ENCODE measurements at places on chromosomes 2 and 18.
A peak's percentile ranks its signal among the peaks of the same experiment; 100 is the strongest.

DNA sequence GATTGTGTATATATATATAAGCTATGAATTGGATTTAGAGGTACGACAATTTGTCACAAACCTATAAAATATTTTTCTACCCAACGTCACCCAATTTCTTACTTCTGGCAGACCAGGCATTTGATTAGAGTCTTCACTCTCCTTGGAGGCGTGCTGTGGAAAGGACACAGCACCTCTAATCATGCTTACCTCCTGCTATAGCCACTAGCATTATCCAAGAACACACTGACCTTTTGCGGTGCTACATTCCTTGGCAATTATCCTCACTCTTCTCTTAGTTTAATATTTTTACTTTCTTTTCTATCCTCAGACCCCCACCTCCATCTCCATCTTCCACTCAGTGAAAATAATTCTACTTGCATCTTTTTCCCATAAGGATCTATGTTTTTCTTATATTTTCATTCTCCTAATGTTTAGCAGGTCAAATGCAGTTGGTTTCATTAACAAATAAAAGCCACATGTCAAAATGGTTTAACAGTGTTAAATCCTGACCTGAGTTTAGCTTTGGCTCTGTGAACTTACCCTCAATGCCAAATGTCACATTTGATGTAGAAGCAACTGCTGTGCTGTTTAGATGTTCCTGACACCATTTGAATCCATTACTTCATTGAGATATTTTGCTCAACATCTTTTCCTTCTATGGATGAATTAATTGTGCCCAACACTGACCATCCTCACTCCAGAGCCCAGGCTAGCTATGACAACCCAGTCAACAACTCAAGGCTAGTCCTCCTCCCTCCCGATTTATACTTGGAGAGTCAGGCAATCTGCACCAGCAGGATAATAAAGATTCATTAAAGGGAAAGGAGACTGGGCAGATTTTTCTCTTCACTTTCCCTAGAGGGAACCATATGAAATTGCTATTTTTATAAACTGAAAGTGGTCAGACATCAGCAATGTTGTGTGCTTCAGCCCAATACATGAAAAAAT is 240.5 kb downstream of the MREG start:
- DNase-seq: no peak

GRCh38 chr2:230824406-230824978 is 40.2 kb upstream of the ITM2C start:
- DNase-seq: peak; percentile 19

DNA sequence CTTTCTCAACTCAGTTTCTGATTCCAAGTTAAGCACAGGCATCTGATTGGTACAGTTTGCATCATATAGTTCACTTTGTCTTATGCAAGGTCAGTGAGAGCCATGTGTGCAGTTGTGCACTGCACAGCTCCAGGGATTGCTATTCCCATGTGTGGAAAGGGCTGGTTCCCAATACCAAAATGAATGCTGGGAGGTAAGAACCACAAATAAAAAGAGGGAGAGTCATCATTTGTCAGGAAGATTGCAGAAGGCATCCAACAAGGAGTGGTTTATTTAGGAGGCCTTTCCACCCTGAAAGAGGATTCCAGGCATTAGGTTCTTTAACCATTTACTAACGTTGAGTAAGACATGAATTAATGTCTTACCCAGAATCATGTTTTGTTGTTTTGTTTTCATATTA is 141.2 kb upstream of the ST6GAL2 start:
- DNase-seq: no peak

DNA sequence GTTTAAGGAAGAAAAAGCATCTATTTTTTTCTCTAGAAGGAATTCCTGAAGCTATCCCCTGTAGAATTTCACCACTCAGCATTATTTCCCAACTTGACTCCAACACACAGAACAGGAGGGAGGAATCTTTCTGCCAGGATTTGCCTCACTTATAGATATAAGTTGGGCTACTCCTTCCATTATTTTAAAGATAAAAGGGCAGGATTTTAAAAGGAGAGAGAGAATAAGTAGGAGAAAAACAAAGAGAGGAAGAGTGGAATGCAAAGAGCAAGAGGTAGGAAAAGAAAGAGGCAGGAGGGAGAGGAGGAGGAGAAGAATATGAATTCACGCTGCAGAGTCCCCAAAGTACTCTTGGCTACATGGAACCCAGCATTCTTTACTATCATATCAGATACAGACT is 182.5 kb downstream of the TCF4 start:
- no peak for DNase-seq

DNA sequence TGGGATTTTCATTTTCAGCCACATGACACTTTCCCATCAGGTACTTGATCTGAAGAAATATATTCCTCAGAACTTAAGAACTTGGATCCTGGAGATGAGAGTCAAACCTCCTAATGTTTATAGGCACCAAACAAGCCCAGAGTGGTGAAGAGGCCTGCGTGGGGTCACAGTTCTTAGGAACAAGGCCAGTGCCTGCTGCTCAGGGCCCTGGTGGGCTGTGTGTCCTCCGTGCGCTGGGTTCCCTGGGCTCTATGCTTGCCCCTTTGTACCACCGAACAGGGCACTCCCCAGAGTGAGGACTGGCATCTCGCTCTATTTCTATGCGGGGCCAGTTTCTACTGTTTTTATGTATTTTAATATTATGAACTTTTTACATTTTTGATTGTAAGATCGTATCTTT is 76.0 kb upstream of the RBM44 start:
- DNase-seq: no peak

- no peak for DNase-seq
These were observed 317.2 kb upstream of the CDH2 start for GRCh38 chr18:28494151-28494550.

- DNase-seq: no peak
These were observed 506.7 kb upstream of the CNTNAP5 start for GRCh38 chr2:123518367-123518766.

- DNase-seq: no peak
These were observed 275.3 kb downstream of the CDH2 start for GRCh38 chr18:27901424-27902226.

DNA sequence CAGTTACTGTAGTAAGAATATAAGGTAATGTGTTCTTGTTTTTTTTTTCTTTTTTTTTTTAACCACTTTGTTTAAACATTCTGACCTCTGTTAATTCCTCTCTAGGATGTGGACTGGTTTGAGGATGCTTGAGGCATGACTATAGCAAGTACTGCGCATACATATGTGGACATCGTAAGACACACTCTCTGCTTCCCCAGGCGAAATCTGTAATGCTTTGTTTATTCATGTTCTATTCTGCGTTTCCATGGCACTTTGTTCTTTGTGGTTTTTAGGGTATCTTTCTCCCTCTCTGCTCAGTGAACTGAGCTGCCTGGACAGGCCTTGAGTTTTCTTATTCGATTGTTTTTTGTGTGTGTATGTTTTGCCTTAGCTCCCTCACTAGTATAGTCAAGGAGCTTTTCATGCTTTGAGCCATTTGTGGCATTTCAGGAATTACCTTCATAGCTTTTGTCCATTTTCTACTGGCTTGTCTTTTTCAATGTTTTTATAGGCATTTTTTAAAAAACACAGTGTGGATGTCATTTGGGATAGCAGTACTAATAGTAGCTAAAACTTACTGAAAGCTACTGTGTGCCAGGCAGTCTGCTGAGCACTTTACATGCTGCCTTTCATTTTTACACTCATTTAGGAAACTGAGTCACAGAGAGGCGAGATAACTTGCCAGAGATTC is 1.9 kb upstream of the SH3BP4 start:
- no peak for DNase-seq

- DNase-seq: no peak
These were observed 79.6 kb downstream of the DNER start for GRCh38 chr2:229634601-229635370.

- no peak for DNase-seq
These were observed 844 bp upstream of the VSNL1 start for GRCh38 chr2:17539611-17540092.

GRCh38 chr18:48074929-48075706 is 144.7 kb upstream of the SMAD2 start:
- DNase-seq: no peak

GRCh38 chr2:238645095-238645494 is 202.8 kb upstream of the TWIST2 start:
- DNase-seq: no peak

- no peak for DNase-seq
These were observed 75.6 kb downstream of the ATL2 start for GRCh38 chr2:38301340-38301968.

DNA sequence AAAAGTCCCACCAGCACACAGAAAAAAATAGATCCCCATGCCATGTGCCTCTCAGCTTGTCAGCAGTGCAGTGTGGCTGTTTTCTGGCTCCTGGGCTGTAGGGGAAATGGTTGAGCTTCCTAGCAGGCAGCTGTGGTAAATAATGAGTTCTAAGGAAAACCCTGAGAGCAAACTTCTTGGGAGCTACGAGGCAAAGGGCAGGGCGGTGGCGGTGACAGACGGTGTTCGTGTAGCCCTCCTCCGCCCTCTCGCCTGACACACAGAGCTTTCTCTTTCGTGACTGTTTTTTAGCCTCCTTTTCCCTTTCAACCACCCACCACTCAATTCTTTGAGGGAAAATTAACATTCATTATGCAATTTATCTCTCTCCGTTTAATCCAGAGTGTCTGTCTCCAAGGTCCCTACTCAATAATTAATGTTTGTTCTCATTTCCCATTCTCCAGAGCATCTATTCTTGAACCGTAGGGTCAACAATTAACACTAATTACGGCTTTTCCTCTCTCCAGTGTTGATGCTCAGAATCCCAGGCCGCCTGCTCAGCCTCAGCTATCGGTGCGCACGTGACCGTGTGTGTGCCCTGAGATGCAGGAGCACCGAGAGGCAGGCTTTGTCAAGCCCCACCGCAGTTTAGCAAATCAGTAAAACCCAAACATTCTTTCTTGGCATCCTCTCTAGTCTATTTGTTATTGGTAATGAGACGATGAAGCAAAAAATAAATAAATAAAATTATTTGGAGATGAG is 50.1 kb downstream of the KIAA2012 start:
- no peak for DNase-seq

DNA sequence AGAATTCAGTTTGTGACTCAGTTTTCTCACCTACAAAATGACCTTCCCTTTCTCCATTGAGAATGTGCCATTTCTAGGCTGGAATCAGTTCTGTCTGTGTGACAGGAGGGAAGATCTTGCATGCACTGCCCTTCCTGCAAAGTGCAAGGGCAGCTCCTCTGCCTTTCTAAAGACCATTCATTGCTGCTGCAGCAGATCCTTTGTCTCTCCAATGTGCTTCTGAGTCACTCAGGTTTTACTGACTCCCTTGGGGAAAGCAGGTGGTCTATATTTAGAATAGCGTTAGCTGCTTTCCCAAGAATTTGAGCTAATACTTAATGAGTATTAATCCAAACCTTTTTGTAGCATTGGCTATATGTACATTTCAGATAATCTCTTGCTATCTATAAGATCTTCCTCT is 62.5 kb downstream of the DAW1 start:
- no peak for DNase-seq

GRCh38 chr2:64260093-64260803 is 116.0 kb upstream of the PELI1 start:
- no peak for DNase-seq

DNA sequence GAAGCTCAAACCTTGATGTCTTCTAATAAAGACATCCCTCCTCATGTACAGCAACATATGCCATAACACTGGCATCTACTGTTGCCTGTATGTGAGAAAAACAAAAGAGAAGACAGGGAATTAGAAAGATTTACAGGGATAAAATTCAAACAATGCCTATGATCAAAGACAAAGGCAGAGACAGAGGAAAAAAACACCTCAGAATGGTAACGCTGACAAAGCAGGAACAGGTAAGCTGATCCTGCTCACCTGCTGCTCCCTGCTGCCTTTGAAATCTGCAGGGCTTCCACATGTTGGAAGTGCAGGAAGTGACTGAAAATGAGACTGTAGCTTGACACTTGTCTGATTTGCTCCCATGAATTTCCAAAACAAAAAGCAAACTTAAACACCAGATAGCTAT is 90.2 kb upstream of the DNAJC10 start:
- no peak for DNase-seq

- DNase-seq: no peak
These were observed 7.0 kb downstream of the ADRA2B start for GRCh38 chr2:96109361-96109680.
